ENCODE measurements at places on chromosomes 4 and X.

- no peak for DNase-seq
Measured at GRCh38 chr4:52837716-52838558, 24.2 kb upstream of the RASL11B start.

DNA sequence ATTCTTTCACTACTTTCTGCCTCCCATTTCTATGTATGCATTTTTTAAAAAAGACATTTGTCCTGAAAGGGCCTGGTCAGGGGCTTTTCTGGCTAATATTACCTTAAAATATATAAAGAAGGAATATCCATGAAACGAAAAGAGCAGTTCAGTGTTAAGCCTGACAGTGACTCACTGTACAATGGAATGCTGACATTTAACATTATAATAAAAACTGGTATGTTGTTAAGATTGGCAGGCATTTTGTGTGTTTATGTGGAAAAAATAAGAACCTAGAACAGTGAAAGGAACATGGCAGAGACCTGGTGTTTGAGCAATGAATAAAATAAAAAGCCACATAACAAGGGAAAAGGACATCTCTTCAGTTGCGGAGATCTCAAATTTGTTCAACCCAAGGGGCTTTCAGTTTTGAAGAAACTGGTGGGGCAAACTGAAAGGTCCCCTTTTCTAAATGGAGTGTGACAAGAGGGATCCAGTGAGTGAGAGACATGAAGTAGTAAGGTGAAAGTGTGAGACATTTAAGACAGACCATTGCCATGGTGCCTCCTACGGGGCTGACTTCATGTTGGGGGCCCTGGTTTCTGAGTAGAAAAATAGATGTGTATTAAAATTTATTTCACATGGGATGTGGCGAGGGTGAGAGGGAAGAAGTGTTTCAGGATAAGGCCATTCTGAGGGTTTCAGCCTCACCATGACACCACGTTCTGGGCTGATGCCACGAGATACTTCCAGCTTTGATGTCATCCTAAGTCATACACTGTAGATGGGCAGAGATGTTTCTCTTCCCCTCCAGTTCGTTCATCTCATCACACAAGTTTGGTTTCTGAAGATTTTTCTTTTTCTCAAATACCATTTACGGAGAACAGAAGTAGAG is 324.9 kb downstream of the PPP3CA start:
- DNase-seq, result no peak

- DNase-seq, result no peak
Measured at GRCh38 chr4:93825551-93826216, 2.9 kb upstream of the ATOH1 start.

DNA sequence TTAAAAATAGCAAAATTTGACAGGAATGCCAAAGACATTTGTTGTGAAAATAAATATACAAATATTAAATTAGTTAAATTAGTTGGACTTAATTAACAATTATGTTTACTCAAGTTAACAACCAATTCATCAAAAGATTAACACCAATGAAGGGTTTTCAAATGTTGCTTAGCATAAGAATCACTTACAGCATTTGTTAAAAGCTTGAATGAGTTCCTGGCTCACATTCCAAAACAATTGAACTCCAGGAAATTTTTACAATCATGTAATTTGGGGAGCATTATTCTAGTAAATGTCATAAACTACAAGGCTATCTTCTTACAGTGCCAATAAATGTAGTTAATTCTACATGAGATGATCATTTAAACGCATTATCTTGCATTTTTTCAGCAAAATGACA is 249.7 kb upstream of the MAGEB2 start:
- DNase-seq, result no peak

DNA sequence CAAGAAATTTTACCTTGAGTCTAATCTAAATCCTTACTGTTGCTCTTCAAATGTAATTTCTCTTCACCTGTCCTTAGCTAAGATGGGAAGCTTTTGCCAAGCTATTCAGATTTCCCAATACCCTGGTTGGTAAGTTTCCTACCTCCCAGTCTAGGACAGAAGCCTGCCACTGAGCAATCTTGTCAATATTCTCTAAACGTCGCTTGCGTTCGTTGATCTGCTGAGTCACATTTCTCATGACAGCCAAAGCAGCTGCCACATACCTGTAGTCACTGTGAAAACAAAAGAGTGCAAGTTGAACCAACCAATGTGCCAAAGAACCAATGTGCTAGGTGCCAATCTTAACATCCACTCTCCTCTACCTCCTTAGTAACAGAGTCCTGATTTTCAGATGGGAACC is 111.1 kb downstream of the ARHGEF9 start:
- DNase-seq, result no peak

DNA sequence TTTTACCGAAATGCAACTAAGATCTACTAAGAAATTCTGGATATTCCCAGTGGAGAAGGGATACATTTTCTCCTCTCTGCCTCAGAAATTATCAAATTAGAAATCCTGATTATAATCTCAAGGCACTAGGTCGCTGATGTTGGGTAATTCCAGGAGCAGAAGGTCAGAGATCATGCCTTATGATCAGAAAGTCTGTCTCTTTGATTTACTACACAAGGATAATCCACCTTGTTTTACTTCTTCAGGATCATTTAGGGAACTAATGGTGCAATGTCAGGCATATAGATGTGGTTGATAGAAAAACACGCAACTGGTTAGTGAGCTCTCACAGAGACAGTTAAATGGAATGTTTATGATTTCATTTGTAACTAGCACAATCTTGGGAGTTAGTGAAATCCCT is 1069.7 kb downstream of the STIM2 start:
- DNase-seq, result no peak

- DNase-seq, result no peak
Measured at GRCh38 chr4:85414972-85415371, 60.0 kb upstream of the ARHGAP24 start.

GRCh38 chr4:87120010-87120409 is 100.4 kb downstream of the KLHL8 start:
- no peak for DNase-seq

GRCh38 chr4:103773691-103774231 is 54.0 kb upstream of the TACR3 start:
- no peak for DNase-seq

- DNase-seq, result no peak
Measured at GRCh38 chrX:57977992-57978391, 67.7 kb upstream of the ZXDA start.

DNA sequence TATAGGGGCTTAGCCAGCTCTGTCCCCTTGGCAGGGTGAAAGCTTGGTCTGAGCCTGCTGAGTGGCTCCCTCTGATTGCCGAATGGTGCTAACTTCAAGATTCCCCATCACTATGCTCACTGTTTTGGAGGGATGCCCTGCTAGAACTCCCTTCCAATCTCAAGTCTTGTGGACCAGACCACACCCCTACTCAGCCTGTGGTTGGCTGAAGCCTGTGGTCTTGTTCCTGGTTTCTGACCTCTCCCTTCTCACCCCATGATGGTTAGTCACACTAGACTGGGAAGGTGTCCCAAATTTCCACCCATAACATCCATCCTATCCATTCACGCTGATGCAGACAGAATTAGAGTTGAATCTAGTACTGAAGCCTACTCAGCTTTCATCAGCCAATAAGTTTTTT is 184.7 kb upstream of the NDP start:
- DNase-seq, result no peak

DNA sequence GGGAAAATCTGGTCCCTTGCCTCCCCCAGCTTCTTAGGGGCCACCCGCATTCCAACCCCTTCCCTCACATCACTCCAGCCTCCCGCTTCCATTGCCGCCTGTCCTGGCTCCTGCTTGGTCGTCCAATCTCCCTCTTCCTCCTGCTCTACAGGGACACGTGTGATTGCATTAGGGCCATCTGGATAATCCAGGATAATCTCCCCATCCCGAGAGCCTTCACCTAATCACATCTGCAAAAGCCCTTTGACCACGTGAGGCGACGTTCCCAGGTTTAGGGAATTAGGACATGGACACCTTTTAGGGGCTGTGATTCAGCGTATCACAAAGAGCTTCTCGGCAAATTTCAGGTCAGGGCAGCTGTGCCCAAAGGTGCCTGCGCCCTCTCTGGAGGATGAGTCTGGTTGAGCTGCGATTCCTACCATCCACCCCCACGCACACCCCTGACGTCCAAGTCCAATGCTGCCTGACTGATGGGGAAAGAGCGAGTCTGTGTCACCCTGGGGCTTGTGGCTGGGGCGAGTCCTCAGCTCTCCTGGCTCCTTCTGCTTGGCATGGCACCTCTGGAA is 104.6 kb downstream of the PSAPL1 start:
- no peak for DNase-seq

DNA sequence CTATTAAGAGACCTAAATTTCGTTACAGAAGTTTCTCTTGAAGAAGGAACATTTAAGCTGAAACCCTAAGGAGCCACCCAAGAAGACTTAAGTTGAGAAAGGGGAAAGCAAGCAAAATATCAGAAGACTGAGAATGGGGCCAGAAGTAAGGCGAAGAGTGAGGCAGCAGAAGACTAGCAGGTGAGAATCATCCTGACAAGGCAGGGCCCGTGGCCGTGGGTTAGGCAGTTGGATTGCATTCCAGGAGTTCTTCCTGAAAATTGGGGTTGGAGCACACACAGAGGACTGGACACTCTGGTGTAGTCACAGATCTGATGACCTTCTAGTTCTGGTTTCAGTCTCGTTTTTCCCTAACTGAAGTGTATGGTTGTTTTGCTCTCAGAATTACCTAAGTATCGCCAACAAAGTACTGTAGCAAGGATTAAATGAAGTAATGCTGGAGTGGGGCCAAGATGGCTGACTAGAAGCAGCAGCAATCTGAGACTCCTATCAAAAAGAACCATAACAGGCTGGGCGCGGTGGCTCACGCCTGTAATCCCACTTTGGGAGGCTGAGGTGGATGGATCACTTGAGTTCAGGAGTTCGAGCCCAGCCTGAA is 94.4 kb upstream of the GUCY1A1 start:
- DNase-seq, result no peak

GRCh38 chrX:44974451-44974850 is 101.5 kb downstream of the KDM6A start:
- no peak for DNase-seq

DNA sequence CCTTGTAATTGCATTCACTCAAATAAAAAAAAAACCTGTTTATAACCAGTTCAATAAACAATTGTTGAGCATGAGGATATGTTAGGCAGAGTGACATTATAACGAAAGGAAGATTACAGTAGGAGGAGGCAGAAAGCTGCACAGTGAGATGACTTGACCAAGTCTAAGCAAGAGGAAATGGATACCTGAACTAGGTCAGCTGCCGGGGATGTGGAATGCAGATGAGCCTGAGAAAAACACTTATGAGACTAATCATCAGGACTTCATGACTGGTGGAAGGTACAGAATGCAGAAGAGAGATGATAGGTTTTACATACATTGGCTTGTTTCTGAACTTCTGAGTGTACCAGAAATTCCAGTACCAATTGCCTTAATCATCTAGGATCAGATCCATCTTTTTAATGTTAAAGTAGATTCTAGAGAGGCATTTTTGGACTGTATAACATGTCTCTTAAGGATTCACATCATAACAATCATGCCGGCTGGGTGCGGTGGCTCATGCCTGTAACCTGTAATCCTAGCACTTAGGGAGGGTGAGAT is 208.1 kb upstream of the PPP3CA start:
- no peak for DNase-seq

GRCh38 chr4:78688366-78688765 is 87.8 kb upstream of the BMP2K start:
- no peak for DNase-seq

DNA sequence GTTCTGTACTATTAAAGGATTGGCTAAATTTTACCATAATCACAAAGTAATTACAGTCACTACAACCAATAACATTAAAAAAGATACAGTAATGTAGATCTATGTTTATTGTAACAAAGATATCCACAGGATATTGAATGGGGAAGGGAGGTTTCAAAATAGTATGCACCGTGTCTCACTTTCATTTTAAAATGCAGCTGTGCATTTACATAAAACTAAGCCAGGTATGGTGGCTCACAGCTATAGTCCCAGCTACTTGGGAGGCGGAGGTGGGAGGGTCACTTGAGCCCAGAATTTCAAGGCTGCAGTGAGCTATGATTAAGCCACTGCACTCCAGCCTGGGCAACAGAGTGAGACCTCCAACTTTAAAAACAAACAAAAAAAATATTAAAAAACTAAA is 8.5 kb downstream of the SRP72 start:
- no peak for DNase-seq

DNA sequence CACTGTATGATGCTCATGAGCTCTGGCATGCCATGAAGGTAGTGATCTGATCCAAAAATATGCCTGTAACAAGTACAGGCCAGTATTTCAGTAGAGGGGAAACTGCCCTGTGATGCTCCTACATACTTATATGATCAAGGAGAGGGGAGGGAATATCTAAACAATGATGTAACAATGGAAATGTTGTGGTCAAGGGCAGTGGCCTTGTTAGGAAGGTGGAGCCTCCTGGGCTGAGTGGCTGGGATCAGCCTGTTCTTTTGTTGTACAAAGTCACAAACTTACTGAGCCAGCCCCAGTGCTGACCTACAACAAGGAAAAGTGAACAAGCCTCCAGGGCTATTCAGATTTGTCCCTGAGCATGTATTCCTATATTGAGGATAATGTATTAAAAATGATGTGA is 70.3 kb downstream of the ANXA10 start:
- no peak for DNase-seq

DNA sequence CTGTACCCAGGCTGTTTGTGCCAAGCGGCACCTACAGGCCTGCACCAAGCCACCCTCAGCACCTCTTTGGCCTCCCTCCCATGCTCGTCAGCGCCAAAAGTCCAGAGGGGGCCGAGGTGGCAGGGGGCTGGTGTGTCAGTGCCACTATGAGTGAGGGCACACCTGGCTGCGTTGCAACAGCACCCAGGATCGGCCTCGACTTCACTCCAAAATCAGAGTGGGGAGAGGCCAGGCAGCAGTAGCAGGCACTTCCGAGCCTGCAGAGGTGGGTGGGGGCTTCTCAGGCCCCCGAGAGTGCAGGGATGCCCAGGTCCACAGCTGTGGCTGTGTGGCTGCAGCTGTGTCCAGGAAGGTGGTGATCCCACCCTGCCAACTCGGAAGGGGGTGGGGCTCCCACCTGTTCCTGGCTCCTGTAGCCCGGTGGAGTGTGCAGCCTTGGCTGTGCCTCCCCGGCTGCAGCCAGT is 58.5 kb downstream of the PPA2 start:
- DNase-seq, result no peak

DNA sequence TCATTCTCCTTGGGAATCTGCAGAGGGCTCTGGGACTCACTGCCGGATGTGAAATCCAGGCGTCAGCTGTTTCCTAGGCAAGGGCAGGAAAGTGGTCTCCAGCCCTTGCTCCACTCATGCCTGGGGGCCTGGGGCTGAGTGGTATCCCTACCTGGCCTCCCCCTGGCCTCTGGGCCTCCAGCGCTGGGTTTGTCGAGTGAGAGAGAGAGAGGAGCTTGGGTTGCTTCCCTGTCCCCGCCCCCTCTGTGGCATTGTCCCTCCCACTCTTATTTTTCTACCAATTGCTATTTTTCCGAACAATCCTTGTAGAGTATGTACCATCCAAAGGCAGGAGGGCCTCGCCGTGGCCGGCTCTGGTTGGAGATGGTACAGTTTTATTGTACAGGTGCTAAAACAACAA is 53.1 kb downstream of the ELF4 start:
- no peak for DNase-seq

DNA sequence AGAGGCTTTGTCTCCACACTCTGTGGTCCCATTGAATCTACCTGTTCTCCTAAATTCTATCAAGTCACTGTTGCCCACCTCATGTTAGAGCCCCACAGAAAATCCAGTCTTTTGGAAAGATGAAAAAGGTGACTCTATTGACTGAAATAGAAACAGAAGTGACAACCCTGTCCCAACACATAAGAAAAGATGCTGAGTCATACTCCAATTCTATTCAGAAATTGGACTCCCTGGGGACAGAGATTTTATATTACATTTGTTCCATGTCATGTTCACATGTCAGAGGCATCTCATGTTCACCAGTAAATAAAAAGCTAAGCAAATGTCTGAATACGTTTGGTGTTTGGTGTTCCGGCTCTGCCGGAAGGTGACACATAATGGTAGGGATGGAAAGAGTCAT is 2.9 kb upstream of the GRPR start:
- no peak for DNase-seq
